ENCODE measurements at places on chromosomes 16 and 17.

DNA sequence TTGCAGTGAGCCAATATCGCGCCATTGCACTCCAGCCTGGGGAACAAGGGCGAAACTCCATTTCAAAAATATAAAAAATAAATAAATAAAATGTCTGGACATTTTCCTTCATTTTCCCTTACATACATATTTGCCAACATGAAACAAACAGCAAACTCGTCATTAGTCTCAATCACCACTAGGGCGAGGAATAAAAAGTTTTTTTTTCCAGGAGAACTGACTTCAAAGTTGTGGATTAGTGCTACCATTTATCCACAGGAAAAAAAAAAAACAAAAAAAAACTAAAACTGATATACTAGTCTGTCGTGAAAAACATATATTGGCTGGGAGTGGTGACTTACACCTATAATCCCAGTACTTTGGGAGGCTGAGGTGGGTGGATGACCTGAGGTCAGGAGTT lies 77.0 kb upstream of the MTMR4 start:
- DNase-seq = no peak

- peak; percentile 39 for DNase-seq
Measured at GRCh38 chr17:55433629-55434422, 12.2 kb upstream of the MMD start.

DNA sequence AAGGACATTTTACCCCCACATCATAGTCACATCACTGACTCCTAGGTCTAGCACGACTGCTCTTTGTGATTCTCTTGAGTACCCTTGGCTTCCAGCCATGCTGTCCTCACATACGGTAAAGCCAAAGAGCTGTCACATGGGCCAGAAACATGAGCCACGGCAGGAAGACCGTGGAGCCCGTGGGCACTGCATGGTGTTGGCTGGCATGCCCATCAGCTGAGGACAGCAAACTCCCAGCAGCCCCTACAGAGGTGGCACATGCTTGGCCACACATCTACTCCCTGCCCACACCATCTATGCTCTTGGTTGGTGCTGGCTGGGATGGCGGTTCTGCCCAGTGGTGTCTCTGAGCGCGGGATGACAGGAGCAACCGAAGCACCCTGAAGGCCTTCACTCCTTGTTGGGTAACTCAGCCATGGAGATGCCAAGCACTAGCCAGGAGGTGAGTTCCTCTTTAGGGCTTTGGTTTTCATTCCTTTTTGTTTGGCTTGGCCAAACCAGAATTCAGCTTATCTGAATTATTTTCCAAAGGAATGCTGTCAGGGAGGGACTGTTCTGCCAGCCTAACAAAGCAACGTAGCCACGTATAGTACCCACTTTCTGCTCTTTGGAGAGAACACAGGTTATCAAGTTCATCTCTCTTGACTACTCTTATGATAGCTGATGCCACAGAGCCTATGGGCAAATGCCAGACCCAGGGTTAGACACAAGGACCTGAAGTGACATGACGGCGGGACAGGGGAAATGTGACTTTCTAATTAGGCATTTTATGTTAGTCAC lies 10.0 kb downstream of the TNFAIP1 start:
- no peak for DNase-seq

DNA sequence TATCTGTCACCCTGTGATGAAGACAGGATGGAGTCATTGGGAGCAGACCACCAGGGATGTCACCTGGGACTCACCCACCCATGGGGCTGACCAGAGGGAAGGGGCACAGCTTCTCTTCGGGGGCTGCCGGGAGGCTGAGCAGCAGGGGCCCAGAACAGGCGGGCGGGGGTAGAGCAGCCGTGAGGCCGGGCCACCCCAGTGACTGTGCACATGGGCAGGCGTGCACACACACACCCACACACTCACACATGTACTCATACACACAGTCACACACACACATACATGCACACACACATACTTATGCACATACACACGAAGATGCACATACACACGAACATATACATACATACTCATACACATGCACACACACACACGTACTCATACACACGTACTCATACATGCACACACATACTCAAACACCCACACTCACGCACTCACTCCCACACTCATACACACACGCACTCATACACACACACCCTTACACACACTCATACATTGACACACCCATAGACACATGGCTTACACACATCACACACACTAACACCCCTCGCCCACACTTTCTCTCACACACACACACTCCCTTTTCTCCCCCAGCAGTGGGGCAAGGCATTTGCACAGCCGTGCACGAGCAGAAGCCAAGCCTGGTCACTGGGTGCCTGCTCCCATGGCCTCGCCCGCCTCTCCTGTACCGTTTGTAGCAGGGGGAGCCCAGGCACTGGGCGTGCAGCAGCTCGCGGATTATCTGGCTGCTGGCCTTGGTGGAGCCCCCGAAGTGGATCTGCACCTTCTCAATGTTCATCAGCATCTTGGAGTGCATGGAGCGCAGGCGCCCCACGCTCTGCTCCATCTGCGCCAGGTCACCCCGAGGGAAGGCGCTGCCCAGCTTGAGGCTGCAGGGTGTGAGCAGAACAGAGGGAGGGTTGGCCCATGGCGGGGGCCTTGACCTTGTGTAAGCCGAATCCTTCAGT lies 12.4 kb downstream of the UBALD2 start:
- no peak for DNase-seq

DNA sequence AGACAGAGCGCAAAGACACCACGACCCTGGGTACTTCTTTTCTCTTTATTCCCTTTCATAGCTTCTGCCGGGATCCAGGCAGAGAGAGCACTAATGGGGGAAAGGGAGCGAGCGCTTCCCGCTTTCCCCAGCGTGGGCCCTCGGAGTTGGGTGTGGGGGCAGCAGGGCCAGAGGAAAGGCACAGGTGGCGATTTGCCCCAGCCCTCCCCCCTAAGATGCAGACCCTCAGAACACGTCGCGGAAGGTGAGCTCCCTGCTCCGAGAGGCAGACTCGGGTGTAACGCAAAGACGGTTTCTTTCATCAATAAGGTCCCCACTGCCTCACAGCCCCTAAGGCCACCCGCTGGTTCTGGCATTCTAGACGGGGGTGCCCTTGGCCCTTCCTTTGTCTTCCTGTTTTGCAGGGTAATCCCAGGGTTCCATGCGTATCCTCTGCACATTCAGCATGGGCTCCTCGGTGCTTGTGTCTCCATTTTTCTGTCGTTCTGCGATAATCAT lies 570 bp upstream of the NME3 start:
- no peak for DNase-seq

DNA sequence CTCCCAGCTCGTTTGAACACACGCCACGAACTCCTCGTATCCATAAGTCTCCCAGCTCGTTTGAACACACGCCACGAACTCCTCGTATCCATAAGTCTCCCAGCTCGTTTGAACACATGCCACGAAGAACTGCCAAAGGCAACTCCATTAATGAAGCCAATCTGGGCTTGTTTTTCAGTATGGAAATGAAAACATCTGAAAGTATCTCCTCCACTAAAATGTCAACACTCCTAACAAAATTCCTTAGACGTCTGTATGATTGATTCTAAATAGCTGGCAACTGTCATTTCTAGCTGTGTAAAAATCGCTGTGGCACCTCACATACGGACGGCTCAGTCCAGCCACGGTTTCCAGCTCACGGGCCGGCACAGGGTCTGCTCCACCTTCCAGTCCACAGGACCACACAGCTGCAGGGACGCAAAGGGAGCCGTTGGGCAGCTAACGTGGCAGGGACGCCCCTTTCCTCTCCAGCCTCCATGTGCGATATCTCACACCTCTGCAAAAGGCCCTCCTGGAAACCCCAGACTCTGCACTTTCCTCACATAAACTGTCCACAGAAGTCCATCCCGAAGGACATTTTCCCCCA lies 67.1 kb upstream of the METRNL start:
- DNase-seq = no peak

DNA sequence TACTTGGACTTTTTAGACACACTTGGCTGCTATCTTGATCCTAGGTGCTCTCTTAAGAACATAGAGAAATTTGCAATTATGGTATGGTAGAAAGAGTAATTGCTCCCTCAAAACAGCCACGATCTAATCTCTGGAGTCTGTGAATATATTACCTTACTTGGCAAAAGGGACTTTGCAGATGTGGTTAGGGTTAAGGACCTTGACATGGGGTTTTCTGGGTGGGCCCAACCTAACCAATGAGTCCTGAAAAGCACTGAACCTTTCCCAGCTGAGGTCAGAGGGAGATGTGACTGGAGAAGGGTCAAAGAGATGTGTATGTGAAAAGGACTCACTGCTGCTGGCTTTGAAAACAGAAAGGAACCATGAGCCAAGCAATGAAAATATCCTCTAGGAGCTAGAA lies 26.7 kb upstream of the MED13 start:
- no peak for DNase-seq

- DNase-seq = no peak
Measured at GRCh38 chr16:11907160-11907970, 8.4 kb downstream of the GSPT1 start.

GRCh38 chr17:74748279-74748528 lies 224 bp upstream of the NHERF1 start:
- no peak for DNase-seq

GRCh38 chr17:50111673-50112655 lies 16.8 kb downstream of the PDK2 start:
- DNase-seq = no peak
